PC-9 (cell line): ENCODE measurements at places on chromosomes 1 and 21.

DNA sequence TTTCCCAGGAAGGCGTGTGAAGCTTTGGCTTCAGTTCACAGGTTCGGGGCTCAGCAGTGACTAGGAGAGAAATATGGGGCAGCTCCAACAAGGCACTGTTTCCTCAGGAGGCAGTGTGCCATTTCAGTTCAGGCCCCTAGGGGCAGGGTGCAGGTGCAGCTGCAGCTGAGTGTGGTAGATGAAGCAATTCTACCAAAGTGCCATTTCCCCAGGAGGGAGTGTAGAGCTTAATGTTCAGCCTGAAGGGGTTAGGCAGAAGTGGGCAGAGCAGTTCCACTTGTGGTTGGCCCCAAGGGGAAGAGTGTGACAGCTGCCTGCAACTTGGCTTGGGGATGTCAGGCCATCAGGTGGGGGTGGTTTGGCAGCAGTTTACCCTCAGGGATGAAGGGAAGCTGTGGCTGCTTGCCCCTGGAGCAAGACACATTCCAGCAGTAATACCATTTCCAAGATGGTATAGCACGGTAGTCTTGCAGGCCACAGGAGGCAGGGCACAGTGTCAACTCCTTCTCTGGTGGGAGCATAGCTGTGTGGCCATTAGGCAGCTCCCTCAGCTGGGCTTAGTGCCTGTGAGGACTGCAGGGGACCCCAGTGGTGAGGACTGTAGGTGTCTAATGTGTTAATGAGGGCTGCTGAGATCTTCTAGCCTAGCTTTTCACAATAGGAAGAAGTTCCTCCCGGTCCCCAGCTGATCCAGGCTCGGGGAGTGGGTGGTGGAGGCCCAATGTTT lies 34.7 kb downstream of the RGSL1 start:
- no peak for DNase-seq

- peak; percentile 71 for DNase-seq
Measured at GRCh38 chr1:15028102-15028501, 125.4 kb upstream of the TMEM51 start.

DNA sequence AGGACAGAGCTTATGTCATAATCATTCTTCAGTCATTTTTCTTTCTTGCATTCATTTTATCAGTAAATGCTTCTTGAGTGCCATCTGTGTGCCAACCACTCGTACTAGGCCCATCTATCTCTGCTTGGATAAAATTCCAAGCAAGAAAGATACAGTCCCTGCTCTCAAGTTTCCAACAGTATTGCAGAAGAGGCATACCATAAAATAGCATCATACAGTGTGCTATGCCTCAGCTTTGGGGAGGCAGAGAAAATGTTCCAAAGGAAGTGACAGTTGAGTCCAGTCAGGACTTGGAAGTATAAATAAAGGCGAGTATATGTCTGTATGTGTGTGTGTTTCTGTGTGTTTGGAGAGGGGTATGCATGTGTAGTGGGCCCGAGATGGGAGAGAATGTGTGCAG lies 113.4 kb upstream of the HOOK1 start:
- no peak for DNase-seq

GRCh38 chr1:75616436-75617433 lies 5.8 kb upstream of the SLC44A5 start:
- DNase-seq = no peak

GRCh38 chr1:29524285-29525065 lies 288.2 kb downstream of the PTPRU start:
- no peak for DNase-seq
